ENCODE measurements at places on chromosomes 13 and 19.

DNA sequence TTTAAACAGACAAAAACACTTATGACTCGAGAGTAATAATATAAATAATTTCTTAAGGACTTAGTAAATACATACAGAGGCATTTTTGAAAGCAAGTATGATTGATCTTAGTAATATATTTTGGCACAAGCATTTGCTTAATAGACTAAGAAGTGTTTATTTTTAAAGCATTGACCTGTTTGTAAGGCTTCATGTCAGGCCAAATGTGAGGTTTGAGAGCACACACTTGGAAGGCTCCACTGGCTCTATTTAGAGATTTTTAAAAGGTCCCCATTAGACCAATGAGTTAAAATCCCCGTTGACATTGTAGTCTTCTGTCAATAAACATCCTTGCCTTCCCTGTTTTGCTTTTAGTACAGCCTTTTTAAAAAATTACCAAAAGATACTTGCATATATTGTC is 50.4 kb downstream of the ATP8A2 start:
- no peak for DNase-seq

DNA sequence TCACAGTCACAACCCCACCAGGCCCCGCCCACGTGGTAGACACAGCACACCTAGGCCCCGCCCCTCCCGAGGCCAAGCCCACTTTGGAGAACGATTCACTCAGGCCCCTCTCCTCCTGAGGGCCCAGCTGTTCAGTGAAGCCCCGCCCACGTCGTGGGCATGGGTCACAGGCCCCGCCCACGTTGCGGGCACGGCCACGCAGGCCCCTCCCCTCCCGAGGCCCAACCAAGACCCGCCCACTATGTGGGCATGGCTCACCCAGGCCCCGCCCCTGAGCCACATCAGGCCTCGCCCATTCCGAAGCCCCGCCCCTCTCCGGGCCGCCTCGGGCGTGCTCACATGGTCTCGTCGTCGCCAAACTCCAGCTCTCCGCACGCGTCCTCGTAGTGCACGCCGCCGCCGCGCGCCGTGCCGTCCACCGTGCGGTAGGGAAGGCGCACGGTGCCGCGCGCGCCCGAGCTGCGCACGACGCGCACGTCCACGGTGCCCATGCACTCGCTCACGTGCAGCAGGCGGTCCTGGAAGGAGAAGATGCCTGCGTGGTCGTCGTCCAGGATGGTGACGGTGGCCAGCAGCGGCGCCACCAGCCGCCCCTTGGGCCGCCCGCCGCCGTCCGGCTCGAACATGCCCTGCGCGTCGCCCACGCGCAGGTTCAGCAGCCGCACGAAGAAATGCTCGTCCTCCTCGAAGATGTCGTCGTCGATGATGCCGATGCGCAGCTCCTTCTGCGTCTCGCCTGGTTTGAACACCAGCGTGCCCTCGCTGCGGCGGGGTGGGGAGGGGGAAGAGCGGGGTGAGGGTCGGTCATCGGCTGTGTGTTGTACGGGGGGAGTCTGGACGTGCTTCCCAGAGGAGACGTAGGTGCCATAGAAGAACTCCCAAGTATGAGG is 24.0 kb downstream of the SLC8A2 start:
- DNase-seq = peak; percentile 28

DNA sequence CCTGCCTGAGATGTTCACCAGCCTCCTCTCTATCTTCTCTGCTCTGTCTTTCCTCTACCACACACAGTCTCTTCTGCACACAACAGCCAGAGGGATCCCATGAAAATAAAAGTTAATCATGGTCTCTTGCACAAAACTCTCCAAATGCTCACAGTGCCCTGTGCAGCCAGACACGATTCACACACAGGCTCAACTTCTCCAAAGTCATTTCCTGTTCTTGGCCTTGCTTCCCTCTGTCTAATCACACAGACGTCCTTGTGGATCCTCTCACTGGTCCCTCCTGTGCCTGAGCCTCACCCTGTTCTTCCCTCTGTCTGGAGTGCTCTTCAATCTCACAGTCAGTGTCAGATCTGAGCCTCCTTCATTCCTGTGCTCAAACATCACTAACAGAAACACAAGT is 7.8 kb downstream of the SIGLEC12 start:
- no peak for DNase-seq

- no peak for DNase-seq
Observed at GRCh38 chr19:1884291-1884718, 991 bp downstream of the ABHD17A start.

- DNase-seq = no peak
Observed at GRCh38 chr19:10290876-10291553, 1.3 kb downstream of the ICAM5 start.

DNA sequence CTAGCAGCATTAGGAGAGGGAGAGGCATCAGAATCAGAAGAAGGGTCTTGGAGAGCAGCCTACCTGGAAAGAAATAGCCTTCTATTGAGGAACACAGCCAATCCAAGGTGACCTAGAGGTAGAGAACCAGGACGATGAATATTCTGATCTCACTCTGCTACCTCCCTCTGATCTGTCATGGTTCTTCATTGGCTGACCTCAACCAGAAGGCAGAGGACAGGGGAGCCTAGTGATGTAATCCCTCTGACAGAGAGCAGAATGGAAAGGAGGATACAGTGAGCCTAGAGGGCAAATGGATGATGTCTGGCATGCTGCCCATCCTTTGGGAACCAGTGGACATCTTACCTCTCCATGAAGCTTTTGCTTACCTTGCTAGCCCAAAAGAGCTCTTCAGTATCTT is 3.6 kb downstream of the ZNF507 start:
- DNase-seq = no peak

GRCh38 chr13:77299587-77299986 is 27.3 kb downstream of the MYCBP2 start:
- DNase-seq = peak; percentile 53

DNA sequence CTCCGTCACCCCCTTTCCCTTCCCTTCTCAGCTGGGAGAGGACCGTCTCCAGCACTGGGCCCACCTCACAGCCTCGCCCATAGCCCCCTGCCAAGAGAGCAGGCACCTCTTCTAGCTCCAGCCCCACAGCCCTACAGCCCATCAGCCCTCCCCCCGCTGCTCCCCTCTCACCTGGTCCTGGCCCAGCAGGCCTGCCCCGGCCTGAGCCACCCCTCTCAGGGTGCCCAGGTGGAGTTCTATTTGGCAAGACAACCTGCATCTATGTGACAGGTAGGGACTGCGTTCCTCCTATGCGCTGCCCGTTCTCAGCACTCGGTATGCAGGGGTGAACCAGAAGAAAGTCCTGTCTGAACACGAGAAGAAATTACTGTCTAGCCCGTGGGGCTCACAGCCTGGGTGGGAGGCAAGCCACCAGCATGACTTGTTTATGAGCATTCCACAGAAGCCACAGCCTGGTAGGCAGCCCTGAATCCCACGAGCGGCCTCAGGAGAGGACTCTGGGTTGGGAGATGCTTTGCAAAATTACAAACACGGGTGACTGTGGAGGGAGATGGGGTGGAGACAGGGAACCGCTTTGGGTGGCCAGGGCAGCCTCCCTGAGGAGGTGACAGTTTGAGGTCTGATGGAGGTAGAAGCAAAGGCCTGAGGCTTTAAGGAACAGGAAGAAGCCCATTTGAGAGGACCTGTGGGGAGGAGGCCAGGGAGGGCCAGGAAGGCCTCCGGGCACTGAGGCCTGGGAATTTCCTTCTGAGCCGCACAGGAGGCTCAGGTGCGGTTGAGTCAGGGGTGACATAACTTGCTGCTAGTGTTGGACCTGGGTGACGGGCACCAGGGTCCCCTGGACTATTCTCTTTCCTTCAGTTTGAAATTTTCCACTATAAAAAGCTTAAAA is 1.2 kb upstream of the PLEKHF1 start:
- DNase-seq = peak; percentile 53

DNA sequence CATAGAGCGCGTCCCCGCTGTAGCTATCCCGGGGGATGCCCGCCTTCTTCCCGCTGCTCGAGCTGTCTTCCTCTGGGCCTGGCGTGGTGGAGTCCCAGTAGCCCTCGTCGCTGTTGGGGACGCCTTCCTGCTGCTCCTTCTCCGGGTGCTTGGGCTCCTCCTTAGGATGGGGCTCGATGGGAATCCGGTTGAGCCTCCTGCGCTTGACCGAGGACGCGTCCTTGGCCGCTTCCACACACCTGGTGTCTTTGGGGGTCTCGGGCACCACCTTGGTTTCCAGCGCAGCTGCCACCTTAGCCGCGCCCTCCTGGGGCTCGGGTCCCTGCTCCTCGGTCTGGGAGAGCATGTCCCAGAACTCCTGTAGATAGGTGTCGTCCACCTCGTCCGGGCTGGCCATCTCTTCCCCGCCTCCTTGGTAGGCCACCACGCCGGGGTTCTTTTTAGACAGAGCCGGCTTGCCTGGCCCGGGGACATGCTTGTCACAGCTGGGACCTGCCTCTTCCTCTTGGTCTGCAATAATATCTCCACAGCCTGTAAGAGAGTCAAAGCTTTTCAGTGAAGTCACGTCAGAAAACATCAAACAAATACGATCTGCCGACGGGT is 2.0 kb downstream of the AMER2 start:
- DNase-seq = no peak

GRCh38 chr13:43170506-43170905 is 147.1 kb downstream of the DNAJC15 start:
- no peak for DNase-seq

- peak; percentile 80 for DNase-seq
Observed at GRCh38 chr13:39597838-39598237, 5.2 kb downstream of the LHFPL6 start.

GRCh38 chr13:54980651-54981050 is 1952.0 kb downstream of the OLFM4 start:
- no peak for DNase-seq

DNA sequence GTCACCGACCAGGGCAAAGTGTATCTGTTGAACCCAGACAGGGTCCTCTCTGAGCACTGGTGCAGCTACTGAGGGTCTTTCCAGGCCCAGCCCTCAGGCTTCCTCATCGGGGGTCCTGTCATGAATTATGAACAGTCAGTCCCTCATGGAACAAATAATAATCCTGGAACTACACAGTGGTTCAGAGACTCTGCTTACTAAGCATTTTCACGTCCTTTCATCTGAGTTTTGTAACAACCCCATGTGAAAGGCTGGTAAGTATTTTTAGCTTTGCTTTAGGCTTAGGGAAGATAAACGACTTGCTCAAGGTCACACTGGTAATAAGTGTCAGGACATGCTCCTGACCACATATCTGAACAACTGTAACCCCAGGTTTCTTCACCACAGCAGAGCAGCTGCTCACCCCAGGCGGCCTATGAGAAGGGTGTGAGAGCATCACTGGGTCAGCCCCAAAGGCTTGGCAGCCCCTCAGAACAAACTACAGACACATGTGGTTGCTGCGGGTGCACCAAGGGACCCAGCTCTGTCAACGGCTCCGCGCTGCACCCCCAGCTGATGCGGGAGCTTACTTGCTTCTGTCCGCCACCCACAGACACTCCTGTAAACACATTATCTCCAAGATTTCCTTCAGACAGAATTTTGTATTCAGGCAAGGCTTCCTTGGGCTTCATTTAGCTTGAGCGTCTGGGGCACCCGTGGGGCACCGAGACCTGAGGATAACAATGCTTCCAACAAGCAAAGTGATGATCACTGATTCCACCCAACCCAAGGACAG is 19.4 kb upstream of the GSX1 start:
- no peak for DNase-seq

DNA sequence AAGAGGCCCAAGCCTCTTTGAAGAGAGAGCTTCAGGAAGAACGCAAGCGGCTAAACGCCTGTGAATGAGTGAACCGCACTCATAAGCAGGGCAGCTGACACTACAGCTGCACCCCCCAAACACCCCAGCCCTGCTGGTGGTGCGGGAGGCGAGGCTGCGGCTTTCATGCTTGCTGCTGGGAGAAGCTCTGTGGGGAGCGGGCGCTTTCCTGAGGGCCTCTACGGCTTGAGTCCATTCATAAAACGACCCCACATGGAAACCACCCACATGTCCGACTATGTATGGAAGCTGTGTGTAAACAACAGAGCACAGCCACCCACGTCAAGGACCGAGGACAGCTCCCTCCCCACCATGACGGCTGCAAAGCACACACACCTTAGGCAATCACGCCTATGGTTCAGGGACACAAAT is 5.5 kb downstream of the AP3D1 start:
- DNase-seq = no peak

- peak; percentile 50 for DNase-seq
Observed at GRCh38 chr19:7506385-7507328, 9.2 kb upstream of the ZNF358 start.

DNA sequence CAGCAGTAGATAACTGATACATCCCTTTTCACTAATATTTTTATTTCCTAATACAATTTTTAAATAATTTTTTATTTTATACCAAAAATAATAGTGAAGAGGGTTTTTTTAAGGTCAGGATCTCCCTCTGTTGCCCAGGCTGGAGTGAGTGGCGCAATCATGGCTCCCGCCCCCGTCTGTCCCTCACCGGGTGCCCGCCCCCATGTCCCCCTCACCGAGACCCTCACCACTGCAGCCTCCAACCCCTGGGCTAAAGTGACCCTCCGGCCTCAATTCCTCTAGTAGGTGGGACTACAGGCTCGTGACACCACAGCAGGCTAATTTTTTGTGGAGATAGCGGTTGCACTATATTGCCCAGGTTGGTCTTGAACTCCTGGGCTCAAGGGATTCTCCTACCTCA is 17.8 kb upstream of the ZNF846 start:
- no peak for DNase-seq

GRCh38 chr13:95193509-95194230 is 107.6 kb downstream of the ABCC4 start:
- DNase-seq = no peak

DNA sequence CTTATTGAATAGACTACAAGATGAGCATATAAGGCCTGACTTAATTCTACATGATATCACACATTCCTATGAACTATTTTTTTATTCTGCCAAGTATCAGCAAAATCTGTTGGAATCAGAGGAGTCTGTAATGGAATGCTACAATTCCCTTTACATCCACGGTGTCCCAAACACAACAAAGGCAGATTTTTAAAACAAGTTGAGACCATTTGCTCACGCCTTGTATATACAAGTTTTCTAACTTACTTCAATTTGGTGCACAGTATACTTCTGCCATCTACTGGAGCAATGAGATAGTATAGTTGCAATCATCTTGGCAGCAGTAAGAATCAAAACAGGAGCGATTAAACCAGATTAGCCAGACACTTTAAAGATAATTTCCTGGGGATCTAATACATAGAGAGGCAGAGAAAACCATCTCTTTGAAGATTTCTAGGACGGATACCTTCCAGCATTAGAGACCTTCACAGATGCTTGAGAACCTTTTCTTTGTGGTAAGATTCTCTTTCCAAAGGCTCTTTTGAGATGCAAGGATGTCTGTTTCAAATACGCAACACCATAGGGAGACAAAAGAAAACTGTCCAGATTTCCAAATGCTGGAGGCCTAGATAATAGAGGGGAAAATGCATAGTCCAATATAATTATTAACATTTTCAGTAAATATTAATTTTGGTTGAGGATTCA is 302.0 kb upstream of the MIR17HG start:
- DNase-seq = no peak

DNA sequence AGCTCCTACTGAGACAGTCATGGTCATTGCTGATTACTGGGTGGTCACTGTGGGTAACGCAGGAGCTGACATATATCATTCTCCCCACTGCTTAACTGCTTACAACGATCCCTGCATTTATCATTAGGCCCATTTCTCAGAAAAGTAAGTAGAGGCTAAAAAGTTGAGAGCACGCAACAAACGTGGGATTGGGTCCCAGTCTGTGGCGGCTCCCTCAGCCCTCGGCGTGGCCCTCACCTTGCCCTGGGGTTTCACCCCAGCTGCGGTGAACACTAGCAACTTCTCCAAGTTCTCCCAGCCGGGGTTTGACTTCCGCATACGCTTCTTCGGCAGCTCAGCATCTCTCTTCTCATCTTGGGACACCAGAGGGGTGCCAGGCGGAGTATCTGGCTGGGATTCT is 2.5 kb downstream of the PNKP start:
- DNase-seq = no peak

Measured in fibroblast of upper back skin (primary cell).